LHCN-M2 (cell line): ENCODE measurements at places on chromosomes 11 and 22. TPM values are rescaled to one million over a fixed set of nuclear protein-coding genes. Genes with fewer than 3 reads are reported as not detected.

Gene NRXN2
- 34.0 and 50.4 TPM in 2 replicates for total RNA-seq

Gene LMO2
- total RNA-seq: 0.83 and 3.4 TPM in 2 replicates

Gene TUBA8
- 0.26 and 0.46 TPM in 2 replicates for total RNA-seq

Gene PGA5
- 1.5 and 2.0 TPM in 2 replicates for total RNA-seq

Gene TMEM109
- 85.0 and 94.1 TPM in 2 replicates for total RNA-seq

DNA sequence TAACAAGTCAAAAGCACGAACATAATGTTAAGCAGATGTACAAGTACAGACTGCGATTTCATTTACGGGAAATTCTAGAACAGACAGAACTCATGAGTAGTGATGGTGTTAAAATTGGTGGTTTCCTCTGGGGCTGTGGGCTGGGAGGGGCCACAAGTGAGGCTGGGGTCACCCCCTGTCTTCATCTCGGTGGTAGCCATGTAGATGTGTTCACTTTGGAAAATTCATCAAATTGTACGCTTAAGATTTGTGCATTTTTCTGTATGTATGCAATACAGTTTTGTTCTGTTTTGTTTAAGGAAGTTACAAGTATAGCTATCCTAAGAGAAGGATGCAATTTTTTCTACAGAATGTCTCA lies 504 bp upstream of the ASCC2 start:
- no peak for DNase-seq

- peak; percentile 61 for DNase-seq
Measured at GRCh38 chr11:126113963-126114362, 51.3 kb upstream of the CDON start.

GRCh38 chr11:31969359-31969702 lies 121.5 kb upstream of the RCN1 start:
- no peak for DNase-seq

DNA sequence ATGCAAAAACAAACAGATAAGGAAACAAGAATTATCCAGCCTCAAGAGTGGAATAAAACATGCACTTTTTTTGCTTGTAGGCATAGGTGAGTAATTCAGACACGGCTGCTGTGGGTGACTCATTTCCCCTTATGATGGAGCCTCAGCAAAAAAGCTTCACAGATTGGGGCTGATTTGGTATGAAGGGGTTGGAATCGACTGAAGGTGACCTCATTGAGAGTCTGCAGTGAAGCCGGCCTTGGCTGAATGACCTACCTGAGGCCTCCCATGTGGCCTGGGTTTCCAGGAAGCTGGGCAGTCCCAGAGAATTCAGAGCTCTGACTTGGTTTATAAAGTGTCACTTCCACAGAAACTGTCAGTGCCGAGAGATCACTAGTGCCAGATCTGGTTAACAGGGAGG lies 34.2 kb upstream of the VPREB1 start:
- DNase-seq: peak; percentile 70
